ENCODE measurements at places on chromosomes 11 and 22.

GRCh38 chr11:78809931-78810541, 235.4 kb upstream of the NARS2 start:
- peak; percentile 52 for DNase-seq

- DNase-seq, result no peak
Measured at GRCh38 chr22:41198027-41198580, 7.0 kb upstream of the L3MBTL2 start.

GRCh38 chr11:117478926-117479325, 151.3 kb downstream of the CEP164 start:
- no peak for DNase-seq

DNA sequence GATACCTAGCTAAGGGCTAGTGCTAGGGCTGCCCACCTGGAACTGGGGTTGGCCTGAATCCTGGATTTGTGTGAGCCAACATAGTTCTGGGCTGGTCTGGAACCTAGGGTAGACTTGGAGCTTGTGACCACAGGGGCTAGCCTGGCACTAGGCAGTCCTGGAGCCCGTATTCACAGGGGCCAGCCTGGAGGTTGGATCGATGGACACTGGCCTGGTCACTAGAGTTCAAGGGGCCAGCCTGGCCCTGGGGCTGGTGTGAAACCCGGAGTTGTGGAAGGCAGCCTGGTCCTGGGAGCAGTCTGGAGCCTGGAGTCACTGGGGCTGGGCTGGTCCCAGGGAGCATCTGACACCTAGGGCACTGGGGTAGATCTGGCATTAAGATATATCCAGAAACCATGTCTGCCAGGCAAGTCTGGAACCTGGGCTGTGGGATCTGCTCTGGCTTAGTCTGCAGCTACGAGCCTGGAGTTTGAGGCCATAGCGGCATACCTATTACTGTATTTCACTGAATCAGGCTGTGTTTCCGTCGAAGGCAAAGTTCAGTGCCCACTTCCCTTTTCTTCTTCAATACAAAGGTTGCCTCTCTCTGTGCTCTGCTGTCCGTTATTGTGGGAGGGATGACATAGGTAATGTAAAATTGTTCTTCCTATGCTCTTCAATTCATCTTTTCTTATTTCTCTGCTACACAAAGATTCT, 9.1 kb upstream of the GLYATL1B start:
- DNase-seq, result no peak

DNA sequence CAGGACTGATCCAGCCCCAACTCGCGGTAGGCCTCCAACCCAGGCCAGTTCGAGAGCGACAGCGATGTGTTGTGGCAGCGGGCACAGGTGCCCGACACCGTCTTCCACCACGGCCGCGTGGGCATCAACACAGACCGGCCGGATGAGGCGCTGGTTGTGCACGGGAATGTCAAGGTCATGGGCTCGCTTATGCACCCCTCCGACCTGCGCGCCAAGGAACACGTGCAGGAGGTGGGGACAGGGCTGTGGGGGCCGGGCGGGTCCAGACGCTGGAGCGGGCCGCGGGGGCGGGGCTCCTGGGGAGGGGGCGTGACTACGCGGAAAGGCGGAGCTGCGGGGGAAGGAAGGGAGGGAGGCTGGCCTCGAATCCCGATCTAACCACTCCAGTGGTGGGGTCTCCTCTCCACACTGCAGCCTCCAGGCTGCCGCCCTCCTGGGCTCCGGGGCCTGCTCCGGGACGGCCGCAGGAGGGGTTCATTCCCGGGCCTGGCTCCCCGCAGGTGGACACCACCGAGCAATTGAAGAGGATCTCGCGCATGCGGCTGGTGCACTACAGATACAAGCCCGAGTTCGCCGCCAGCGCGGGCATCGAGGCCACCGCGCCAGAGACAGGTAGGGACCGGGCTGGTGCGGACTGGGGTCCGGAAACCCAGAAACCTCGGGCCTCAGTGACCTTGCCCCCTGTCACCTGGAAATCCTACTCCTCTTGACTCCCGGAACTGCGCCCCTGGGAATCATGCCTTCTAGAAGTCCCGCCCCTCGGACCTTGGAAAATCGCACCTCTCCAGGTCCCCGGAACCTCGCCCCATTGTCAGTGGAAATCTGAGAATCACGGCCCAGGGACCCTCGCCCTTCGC, 14.9 kb downstream of the TMEM258 start:
- DNase-seq, result no peak

DNA sequence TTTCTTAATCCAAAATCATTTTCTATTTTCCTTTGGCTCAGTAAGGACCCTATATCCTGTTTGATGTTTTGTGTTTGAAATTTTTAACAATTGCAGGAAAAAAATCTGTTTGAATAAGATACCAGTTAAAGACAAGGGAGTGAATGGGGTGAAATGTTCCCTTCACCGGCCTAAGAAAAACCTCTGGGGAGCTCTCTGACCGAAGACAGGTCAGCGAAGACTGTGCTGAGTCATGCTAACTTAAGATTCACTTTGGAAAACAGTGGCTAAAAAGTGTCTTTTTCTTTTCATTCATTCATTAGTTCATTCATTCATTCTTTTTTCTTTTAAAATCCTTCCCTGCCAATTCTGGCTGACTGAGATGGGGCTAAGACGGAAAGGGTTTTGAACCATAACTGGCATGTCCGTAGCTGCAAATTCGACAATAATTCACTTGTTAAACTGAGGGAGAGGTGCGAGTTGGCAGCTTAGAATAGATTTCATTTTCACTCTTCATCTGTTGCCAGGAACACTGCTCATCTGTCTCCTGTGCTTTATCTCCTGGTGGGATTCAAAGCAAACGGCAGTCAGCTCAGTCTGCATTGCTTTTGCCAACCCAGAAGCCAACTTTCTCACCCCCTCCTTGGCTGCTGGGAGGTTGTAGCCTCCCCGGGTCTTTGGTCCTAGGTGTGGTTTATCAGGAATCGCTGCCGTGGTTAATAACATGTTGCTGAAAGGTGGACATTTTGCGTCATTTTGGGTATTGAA, 434.0 kb upstream of the LARGE1 start:
- DNase-seq, result no peak

DNA sequence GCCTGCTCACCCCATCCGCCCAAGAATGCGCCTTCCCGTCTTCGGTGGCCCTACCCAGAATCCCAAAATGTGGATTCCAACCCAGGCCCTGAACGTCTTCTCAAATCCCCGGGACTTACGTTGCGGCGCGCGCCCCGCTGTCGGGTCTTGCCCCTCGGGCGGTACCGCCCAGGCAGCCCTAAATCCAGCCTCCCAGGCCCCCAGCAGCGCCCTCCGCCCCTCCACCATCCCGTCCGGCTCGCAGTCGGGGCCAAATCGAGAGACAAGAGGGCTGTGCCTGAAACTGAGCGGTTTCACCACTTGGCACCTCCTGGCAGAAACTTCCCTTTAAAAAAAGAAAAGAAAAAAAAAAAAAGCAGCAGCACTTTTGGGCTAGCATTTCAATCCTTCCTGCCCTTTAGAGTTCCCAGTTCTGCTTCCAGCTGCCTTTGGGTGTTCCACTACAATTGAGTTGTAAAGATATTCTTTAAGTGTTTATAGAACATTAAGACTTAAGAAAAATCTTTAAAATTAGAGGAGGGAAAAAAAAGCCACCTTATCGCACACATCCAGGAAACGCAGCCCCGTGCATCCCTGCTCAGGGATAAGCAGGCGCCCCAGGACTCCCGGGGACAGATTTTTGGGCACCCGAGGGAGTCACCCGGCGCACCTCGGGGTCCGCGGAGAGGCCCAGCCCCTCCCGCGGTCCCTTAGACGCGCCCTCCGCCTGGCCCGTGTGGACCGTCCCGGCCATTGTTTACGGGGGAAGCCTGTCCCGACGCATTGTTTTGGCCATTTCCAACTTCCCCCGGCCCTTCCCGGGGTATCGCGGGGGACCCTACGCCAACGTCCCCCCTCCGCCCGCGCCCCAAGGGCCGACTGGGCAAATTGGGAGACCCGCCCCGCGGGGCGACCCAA, 57.6 kb downstream of the KCNJ4 start:
- no peak for DNase-seq

GRCh38 chr22:35326854-35327562, 27.3 kb downstream of the TOM1 start:
- DNase-seq, result no peak

DNA sequence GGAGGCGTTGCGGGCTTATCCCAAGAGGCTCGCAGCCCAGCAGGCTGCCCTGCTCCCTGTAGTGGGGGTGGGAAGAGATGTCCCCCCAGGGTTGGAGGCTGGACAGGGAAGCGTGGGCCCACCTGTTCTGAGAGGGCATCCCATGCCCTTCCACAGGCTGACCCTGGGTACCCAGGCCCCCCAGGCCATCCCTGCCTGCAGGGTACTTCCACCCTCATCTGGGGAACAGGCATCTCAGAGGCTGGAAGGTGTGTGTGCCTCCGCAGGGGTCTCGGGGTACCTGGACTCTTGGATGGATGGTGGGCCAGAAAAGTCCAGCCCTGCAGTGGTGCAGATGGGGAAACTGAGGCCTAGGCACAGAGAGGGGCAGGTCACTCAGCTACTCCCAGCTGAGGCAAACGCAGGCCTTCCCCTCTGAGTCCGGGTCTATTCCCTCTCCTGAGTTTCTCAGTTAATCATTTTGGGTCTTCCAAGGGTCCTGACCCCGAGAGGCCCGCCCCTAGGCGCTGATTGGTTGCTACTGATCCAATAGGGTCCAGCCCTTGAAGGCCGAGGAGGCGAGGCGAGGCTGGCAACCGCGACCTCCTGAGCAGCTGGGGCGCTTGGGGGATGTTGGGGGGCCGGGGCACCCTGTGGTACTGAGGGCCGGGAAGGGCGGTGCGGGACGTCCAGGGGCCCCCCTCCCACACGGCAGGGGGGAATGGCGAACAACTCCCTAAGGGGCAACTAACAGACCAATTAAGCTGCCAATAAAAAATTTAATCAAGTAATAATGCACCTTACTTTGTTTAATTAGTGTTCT, 23.8 kb downstream of the FLRT1 start:
- DNase-seq, result no peak

- no peak for DNase-seq
Measured at GRCh38 chr11:76659672-76660532, 10.6 kb downstream of the LRRC32 start.

- DNase-seq, result no peak
Measured at GRCh38 chr22:48568736-48569330, 1258.8 kb downstream of the BRD1 start.

DNA sequence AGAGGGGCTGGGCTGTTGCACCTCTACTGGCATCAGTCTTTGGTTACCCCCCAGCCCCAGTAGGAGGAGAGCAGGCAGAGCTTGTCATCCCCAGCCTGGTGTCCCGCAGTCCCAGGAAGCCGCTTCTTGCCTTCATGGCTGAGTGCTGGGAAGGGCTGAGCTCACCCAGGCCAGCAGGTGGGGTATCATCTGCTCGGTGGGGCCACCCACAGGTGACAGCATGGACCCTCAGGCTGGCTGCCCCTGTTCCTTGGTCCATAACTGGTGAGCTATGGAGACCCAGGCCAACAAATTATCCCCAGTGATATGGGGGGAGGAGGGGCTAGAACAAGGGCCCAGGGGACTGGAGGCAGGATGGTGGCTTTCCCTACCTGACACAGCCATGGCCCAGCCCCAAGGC, 6.5 kb upstream of the RHOD start:
- DNase-seq, result no peak

DNA sequence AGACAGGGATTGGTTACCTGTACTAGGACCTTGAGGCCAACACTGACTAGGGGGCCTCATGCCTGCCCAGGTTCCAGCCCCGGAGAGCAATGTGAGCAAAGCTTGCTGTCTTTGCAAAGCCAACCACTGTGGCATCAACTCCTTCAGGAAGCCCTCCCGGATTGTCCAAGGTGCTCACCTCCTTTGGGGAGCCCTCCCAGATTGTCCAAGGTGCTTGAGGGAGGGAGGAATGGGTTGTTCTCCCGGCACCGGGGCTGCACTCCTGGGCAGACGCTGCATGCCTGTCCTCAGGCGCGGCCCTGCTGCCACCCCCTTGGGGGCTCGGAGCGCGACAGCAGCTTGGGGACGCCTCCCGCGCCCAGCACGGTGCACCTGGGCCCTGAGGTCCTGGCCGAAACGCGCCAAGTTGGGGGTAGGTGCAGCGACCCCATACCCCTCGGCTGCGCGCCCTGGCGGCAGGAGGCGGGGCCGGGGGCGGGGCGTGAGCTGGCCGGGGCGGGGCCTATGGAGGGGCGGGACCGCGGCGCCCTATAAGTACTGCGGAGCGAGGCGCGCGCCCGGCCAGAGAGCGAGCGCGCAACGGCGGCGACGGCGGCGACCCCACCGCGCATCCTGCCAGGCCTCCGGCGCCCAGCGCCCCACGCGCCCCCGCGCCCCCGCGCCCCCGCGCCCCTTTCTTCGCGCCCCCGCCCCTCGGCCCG, at the start of gene CD81:
CD81 (plus strand) TSS at position 560 of the 701 bp plus-strand sequence. CDS start 240 bp downstream, outside the sequence.
- DNase-seq, result no peak

- DNase-seq, result no peak
Measured at GRCh38 chr11:45152740-45153595, 6.5 kb downstream of the PRDM11 start.

DNA sequence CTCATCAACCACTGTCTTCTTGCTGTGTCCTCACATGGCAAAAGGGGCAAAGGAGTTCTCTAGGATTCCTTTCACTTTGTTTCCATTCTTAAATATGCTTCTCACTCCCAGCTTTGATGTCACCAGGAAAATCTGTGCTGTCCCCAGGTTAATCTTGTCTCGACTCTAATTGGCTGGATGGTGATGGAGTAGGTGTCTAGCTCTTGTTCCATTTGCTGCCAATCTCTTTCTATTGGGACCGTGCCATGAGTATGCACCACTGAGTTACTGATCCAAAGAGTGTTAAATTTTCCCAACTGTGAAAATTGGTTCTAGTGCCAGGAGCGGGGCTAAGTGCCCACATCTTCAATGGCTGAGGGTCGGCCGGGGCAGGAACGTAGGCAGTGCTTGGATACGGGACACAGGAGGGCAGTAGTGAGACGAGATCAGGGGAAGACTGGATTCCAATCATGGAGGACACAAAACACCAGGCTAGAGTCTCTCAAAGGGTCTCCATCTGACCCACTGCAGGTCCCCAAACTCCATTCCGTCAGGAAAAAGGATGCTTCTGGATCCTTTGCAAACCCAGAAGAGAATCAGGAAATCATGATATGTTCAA, 47.7 kb upstream of the CSNK2A3 start:
- peak; percentile 46 for DNase-seq

DNA sequence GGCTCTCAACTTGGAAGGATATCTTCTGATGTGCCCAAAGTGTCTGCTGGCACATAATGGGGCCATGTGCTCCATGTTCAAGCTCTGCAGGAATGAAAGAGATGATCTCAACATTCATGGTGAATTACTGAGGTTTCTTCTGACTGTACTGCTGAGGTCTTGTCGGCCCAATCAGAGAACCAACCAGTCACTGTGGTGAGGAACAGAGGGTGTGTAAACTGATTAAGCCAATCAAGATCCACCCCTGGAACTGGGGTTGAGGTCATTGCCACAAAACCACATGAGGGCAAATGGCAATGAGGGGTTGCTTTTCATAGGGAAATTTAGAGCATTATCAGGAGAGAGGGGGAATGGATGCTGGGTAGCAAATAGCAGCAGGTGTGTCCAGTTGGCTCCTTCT, 152.3 kb upstream of the RAG2 start:
- DNase-seq, result peak; percentile 19

DNA sequence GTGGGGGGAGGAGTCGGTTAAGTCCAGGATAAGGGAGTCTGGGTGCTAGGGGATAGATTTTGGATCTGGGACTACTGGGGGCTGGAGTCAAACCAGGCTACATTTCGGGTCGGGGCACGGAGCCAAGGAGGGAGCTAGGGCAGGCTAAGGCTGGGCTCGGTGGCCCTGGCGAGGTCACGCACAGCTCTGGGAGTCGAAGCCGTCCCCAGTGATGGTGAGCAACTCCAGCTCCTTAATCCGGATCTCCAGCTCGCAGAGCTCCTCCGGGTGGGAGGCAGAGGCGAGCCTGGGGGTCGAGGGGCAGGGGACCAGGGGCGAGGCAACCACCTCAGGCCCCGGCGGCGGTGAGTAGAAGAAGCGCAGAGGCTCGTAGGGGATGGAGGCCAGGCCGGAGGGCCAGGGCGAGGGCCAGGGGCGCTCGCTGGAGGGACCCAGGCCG, 544 bp downstream of the C11orf91 start:
- DNase-seq, result no peak
